Neuronal stem cell (in vitro differentiated cells): ENCODE measurements at places on chromosomes 7 and 10.

- DNase-seq: no peak
These were observed 529.8 kb downstream of the GALNT17 start for GRCh38 chr7:71661671-71662224.

- no peak for DNase-seq
These were observed 1049.3 kb upstream of the C7orf33 start for GRCh38 chr7:147541261-147541660.

GRCh38 chr10:69065406-69066361, 22.2 kb upstream of the SRGN start:
- DNase-seq: no peak

GRCh38 chr7:26594553-26594952, 269.8 kb downstream of the SKAP2 start:
- DNase-seq: no peak

DNA sequence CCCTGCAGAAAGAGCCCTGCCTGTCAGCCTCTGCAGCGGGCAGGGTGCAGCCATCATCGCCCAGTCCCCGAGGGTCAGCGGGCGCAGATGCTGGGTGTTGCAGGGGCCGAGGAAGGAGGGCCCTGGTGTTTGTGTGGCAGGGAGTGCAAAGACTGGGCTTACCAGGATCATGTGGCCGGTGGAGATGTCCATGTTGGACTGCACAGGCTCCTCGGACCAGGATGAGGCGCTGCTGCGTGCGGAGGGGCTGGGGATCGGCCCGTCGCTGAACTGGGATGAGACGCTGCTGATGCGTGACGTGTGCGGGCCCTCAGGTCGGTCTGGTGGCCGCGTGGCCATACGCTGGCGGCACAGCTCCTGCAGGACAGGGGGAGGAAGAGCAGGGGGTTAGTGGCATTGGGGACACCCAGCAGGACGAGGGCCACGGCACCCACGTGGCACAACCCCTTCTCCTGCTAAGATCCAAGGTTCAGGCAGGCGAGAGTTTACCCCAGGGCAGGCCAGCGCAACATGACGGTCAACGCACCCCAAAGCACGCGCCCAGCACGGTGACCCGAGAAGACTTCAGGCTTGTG, 319.5 kb downstream of the DNAJB6 start:
- no peak for DNase-seq

DNA sequence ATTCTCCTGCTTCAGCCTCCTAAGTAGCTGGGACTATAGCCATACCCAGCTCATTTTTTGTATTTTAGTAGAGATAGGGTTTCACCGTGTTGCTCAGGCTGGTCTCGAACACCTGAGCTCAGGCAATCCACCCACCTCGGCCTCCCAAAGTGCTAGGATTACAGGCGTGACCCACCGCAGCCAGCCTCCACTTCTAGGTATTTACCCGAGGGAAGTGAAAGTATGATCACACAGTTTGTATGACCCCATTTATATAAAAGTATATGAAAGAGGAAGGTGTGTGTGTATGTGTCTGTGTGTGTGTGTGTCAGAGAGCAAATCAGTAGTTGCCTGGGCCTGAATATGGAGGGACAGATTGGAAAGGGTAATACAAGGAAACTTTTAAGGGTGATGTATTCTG, 2.0 kb upstream of the PURB start:
- no peak for DNase-seq

DNA sequence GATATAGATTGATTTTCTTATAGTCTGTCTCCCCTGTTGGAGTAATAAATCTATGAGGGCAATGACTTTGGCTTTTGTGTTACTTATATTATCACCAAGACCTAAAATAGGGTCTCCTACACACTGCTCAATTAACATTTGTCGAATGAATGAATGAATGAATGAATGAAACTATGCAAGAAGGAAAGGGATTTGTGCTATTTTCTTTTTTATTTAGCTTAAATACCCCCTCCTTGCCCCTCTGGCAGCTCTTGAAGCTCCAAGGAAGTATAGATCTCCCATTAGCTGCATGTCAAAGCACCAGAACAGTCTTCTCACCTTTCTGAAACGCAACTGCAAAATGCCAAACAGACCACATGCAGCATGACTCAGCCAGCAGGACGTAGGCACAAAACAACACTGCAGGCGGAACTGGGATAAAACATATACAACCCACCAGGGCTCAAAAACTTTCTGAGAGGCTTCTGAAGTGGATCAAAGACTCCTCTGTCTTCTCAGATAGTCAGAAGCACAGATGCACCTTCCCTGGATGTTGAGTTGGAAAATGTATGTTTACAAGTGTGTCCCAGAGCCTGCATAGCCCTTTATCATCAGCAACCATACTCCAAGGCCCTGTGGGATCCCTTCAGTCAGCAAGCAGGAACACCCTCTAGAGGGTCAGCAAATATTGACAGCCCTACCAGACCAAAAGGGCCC, 187.8 kb downstream of the NPSR1 start:
- no peak for DNase-seq

DNA sequence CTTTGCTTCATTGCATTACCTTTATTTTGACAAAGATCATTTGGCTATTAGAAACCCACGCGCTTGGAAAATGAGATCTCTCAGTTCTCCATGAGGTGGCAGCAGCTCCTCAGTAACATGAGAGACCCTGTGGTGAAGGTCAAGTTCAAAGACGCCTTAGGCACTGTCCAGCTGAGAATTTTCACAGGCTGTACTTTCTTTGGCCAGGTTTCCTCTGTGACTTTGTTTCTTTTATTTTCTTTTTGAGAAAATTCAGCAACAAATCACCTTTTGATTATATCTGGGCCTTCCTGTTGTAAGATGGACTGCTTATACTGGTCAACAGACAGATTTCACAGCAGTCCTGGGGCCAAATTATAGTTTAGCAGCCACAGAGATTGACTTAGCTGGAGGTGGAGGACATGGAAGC, 54.5 kb downstream of the RAB18 start:
- peak; percentile 26 for DNase-seq

DNA sequence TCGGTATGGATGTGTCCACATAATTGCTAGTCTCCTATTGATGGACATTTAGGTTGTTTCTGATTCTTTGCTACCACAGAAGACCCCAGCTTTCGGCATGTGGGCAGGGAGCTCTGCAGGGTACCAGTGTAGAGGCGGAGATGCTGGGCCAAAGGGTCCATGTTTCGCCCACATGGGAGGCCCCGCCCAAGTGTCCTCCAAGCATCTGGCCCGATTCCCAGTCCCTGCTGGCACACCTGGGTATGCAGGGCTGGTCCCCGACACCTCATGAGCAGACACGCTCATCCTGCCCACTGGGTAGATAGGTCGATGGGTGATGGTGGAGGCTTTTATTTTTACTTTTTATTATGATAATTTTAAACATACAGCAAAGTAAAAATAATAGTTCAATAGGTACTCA, 19.4 kb upstream of the TBRG4 start:
- DNase-seq: no peak

DNA sequence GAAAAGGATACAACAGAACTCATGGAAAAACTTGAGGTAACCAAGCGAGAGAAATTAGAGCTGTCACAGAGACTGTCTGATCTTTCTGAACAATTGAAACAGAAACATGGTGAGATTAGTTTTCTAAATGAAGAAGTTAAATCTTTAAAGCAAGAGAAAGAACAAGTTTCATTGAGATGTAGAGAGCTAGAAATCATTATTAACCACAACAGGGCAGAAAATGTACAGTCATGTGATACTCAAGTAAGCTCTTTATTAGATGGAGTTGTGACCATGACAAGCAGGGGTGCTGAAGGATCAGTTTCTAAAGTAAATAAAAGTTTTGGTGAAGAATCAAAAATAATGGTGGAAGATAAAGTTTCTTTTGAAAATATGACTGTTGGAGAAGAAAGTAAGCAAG, 62.1 kb downstream of the AKAP9 start:
- no peak for DNase-seq

- DNase-seq: no peak
These were observed 233.1 kb upstream of the IGFBP3 start for GRCh38 chr7:46153951-46154787.

DNA sequence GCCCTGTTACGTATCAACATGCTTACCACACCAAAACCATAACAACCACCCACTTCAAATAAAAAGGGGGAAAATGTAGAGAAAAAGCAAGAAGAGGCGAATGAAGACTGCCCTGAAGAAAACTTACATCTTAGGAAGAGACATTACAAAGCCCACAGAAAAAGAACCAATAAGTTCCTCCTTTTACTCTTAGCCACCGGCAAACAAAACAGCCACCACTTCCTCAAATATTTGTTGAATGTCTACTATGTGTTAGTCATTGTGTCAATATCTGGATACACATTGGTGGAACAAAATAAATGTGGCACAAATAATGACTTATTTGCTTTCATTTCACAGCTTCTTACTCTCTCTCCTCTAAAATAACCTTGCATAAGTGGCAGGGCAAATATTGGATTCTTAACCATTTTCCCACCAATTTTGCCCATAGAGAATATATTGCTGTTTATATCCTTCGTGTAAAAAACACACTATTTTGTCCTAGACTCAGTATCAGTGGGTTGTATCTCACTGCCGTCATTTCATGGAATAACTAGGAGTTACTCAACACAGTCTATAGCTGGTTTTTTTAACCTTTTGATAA, 106.8 kb downstream of the ANK3 start:
- DNase-seq: no peak

GRCh38 chr7:41885078-41885477, 182.2 kb upstream of the INHBA start:
- DNase-seq: no peak

DNA sequence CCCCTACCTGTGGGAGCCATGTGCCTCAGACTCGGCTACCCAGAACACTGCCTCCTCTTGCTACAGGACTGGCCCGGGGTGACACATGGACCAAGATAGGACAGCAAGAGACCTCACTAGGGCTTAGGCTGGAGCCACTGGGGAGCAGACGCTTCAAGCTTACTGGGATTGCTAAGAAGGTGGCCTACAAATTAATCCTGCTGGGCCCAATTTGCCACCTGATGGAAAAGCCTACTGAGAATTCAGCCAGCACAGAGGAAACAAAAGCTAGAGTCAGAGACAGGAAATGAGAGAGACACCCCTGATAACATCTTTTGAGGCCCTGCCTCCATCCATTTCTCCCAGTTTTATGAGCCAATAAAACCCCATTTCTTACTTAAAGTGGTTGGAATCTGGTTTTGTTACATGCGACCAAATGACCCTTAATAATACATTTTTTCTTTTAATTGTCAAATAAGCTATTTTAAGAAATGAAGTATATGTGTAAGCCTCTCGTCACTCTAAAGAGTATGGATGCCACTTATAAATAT, 282.1 kb downstream of the CXCL12 start:
- no peak for DNase-seq

DNA sequence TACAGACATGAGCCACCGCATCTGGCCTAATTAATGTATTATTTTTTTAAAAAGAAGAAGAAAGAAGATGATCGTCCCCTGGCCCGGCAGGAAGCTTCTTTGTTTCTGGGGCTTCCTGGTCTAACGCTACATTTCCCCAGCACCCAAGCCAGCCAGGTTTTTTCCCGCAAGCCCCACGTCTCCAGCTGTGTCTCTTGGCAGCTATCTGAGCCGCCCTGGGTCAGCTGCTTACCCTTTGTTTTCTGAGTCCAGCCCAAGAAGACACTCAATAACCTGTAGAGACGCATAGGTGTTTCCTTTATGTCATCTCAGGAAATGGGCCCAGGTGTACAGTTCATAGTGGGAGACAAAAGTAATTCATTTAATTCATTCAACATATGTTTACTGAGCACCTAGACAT, 110.2 kb downstream of the MTPAP start:
- no peak for DNase-seq

- no peak for DNase-seq
These were observed 15.0 kb upstream of the PDLIM1 start for GRCh38 chr10:95305606-95306317.

GRCh38 chr7:137772748-137773147, 74.0 kb downstream of the DGKI start:
- DNase-seq: no peak
